ENCODE measurements at places on chromosomes 5 and 9. TPM values are rescaled to one million over a fixed set of nuclear protein-coding genes. Genes with fewer than 3 reads are reported as not detected.

Gene HTR1A
- not detected for total RNA-seq

Gene PIP5K1B
- 0.27 TPM for total RNA-seq

Gene PROB1
- 1.9 TPM for total RNA-seq

Gene UIMC1
- 56.5 TPM for total RNA-seq

Gene IFNB1
- not detected for total RNA-seq

Gene DMRT3
- total RNA-seq: not detected

Gene PCDHA10
- 0.07 TPM for total RNA-seq

Gene IFNK
- total RNA-seq: not detected

Gene BASP1
- 79.3 TPM for total RNA-seq

Gene IL13
- not detected for total RNA-seq
